Esophagus mucosa (tissue), 1 donor: ENCODE measurements at places on chromosomes 6 and 20. TPM values are rescaled to one million over a fixed set of nuclear protein-coding genes. Genes with fewer than 3 reads are reported as not detected.

VIP gene
- total RNA-seq, result not detected

DEFB123 gene
- total RNA-seq, result not detected

GPR31 gene
- not detected for total RNA-seq

ZNF311 gene
- total RNA-seq, result 1.1 TPM

CCN6 gene
- not detected for total RNA-seq

C6orf15 gene
- total RNA-seq, result not detected

SERPINB6 gene
- 78.8 TPM for total RNA-seq

GNMT gene
- total RNA-seq, result not detected

ADGRF1 gene
- 32.8 TPM for total RNA-seq

PRDM13 gene
- total RNA-seq, result not detected

SSTR4 gene
- not detected for total RNA-seq

TRPC4AP gene
- 29.8 TPM for total RNA-seq

WFDC12 gene
- total RNA-seq, result 5.1 TPM
